ENCODE measurements at places on chromosomes 6 and 20.

GRCh38 chr6:23910420-23910819, 215.6 kb upstream of the NRSN1 start:
- no peak for DNase-seq

- DNase-seq = no peak
Observed at GRCh38 chr20:62470459-62470858, 5.3 kb downstream of the GATA5 start.

- no peak for DNase-seq
Observed at GRCh38 chr6:116101790-116102189, 1.1 kb downstream of the NT5DC1 start.

DNA sequence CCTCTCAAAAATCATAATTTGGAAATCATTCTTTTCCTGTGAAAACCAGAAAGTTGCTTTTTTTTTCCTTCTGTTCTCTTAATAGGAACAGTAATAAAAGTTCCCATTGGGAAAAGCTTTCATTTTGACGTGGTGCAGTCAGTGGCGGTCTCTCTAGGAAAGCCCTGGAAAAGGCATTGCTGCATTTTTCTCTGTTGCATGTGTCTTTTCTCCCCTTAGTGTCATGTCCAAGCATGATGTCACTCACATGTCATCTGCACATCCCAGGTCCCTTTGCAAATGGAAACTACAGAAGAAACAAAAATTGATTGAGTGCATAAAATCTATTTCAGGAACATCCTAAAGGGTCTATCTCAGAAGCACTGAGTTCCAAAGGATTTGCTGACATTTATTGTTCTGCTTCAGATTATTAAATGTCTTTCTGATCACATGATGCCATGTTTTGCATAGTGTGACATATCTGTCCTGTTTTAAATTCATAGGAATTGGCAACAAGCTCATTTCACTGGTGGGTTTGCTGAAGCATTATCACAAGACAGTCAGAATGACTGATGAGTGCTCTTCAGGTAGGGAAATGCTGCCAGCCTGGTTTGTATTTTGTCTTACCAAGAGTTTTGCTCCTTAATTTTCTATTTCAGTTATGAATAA, 208.7 kb downstream of the SOX4 start:
- no peak for DNase-seq

GRCh38 chr6:109998159-109998785, 20.2 kb downstream of the GPR6 start:
- DNase-seq = no peak

DNA sequence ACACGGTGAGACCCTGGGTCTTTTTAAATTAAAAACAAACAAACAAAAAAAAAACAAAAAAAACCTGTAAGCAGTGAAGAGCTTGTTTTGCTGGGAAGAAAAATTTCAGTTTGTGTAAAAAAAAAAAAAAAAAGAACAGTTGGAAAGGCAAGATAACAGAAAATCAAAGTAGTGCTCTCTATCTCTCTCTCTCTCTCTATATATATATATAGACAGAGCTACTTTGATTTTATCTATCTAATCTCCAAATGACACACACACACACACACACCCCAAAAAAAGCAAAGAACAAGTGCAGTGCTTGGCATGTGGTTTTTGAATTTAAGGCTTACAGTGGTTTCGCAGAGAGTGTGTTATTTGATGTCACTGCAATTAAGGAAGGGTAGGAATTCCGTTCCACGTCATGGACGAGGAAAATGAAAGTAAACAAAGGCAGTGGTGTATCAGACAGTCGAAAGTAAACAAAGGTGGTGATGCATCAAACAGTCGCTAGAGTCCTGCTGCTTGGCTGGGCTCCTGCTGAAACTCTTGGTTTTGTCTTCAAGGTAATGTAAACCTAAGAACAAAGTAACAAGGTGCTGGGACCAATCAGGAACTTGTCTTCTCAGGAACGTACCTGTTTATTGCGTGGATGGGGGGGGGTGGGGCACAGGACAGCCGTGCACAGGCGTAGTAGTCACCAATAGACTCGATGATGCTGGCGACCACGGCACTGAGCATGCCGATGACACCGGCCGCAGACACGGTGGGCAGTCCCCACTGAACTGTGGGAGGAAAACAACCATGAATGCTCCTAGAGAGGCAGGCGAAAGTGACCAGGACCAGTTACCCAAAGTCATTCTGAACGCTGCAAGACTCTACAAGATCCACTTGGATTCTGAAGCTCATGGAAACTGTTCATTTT, 131.8 kb downstream of the SLC23A2 start:
- DNase-seq = peak; percentile 18

- DNase-seq = peak; percentile 51
Observed at GRCh38 chr20:51447097-51447764, 95.3 kb downstream of the NFATC2 start.

DNA sequence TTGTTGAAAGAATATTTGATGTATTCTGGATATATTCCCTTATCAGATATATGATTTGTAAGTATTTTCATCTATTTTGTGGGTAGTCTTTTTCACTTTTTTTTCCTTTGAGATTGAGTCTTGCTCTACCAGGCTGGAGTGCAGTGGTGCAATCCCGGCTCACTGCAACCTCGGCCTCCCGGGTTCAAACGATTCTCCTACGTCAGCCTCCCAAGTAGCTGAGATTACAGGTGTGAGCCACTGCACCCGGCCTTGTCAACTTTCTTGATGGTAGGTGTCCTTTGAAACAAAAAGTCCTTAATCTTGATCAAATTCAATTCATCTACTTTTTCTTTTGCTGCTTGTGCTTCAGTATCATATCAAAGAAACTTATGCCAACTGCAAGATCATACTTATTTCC, 297.2 kb upstream of the NRSN1 start:
- no peak for DNase-seq

DNA sequence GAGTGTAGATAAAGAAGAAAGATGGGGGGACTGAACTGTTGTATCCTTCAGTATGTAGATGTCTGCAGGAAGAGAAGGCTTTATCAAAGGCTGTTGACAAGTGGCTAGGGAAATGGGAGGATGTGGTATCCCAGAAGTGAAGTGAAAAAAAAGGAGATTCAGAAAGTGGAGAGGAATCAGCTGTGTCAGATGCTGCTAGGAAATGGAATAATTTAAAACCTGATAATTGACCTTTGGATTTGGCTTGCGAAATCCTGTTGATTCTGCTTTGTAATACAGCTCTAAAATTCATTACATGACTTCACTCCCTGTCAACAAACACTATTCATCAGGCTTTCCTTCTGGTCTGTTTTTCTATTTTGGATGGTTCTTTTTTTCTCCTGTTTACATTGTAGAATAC, 41.7 kb downstream of the PHF3 start:
- no peak for DNase-seq

- no peak for DNase-seq
Observed at GRCh38 chr6:311679-312220, 19.5 kb downstream of the DUSP22 start.

GRCh38 chr20:15039088-15039752, 701.8 kb upstream of the FLRT3 start:
- no peak for DNase-seq

DNA sequence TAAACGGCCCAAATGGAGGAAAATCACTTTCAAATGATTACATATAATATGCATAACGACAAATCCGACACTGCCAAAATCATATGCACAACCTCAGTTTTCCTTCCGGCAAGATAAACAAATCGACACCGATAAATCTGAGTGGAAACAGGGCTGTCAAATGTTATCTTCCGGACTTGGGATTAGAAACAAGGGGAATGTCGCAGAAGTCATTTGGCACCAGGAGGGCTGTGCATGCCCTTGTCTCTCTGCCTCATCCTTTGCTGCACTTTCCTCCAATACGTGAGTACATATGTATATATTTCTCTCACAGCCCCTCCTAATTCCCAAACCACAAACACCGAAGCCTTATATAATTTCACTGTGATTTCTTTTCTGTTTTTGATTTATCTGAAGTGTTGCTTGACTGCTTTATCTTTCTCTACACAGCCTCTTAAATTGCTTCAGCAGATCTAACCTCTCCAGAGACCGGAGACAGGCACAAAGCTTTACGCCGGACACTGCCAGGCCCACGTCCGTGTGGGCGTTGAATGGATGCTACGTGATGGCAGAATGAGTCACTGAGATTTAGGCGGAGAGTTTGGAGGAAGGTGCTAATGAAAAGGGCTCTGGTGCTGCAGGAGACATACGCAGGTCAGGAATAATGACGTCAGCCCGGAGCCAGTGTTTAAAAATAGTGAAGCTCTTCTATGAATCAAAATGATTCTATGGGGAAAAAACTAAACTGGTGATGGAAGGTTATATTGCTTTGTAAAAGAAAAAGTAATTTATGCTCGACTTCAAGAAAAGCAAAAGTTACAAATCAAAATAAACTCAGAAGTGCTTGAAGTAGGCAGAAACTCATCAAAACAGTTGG, 21.0 kb upstream of the PRELID3B start:
- DNase-seq = no peak

- DNase-seq = no peak
Observed at GRCh38 chr6:3337521-3338350, 79.0 kb downstream of the PSMG4 start.

- DNase-seq = no peak
Observed at GRCh38 chr6:11043961-11044711, at the start of gene ELOVL2. Gene ELOVL2 (minus strand): TSS chr6:11044305. CDS start chr6:11044230, 75 bp downstream.

GRCh38 chr6:12750416-12750815, 33.8 kb downstream of the PHACTR1 start:
- no peak for DNase-seq

- DNase-seq = no peak
Observed at GRCh38 chr6:112013051-112013450, 40.9 kb upstream of the CCN6 start.

DNA sequence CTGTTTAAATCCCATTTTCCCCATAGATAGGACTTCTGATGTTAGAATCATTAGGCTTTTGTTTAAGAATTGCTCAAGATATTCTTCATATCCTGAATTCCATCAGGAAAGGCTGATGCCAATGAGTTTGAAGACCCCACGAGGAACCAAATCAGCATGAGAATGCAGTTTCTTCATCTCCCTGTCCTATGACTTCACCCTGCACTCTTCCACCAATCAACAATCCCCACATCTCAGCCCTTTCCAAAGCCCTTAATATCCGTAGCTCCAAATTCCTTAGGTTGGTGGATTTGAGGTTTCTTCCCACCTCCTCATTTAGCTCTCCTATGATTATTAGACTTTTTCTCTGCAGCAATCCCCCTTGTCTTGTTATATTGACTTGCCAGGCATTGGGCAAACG, 88.3 kb upstream of the PRND start:
- DNase-seq = no peak

GRCh38 chr6:31899882-31900722, 1.8 kb downstream of the ZBTB12 start:
- DNase-seq = no peak

GRCh38 chr20:48962421-48962820, 40.9 kb downstream of the ARFGEF2 start:
- no peak for DNase-seq

All from glomerular endothelial cell (primary cell).